ENCODE measurements at places on chromosomes 16 and 17.

GRCh38 chr17:69596141-69596540 lies 181.6 kb downstream of the MAP2K6 start:
- no peak for DNase-seq

GRCh38 chr17:16953841-16954240 lies 18.1 kb downstream of the TNFRSF13B start:
- DNase-seq, result no peak

- no peak for DNase-seq
Measured at GRCh38 chr16:2447920-2448583, 11.9 kb upstream of the TEDC2 start.

- DNase-seq, result no peak
Measured at GRCh38 chr16:88593489-88593888, 23.3 kb downstream of the ZC3H18 start.

GRCh38 chr16:27429981-27430441 lies 28.0 kb downstream of the IL21R start:
- no peak for DNase-seq
